Effector memory CD8-positive, alpha-beta T cell (primary cell): ENCODE measurements at places on chromosomes 2 and 18.

GRCh38 chr2:142642650-142643049, 234.8 kb upstream of the KYNU start:
- no peak overlapping the region for H3K27ac ChIP-seq
- H3K36me3 ChIP-seq = no peaks in the 10 kb centered on the region
- H3K4me1 ChIP-seq = no peaks in the 10 kb centered on the region
- no peak overlapping the region for H3K4me3 ChIP-seq

DNA sequence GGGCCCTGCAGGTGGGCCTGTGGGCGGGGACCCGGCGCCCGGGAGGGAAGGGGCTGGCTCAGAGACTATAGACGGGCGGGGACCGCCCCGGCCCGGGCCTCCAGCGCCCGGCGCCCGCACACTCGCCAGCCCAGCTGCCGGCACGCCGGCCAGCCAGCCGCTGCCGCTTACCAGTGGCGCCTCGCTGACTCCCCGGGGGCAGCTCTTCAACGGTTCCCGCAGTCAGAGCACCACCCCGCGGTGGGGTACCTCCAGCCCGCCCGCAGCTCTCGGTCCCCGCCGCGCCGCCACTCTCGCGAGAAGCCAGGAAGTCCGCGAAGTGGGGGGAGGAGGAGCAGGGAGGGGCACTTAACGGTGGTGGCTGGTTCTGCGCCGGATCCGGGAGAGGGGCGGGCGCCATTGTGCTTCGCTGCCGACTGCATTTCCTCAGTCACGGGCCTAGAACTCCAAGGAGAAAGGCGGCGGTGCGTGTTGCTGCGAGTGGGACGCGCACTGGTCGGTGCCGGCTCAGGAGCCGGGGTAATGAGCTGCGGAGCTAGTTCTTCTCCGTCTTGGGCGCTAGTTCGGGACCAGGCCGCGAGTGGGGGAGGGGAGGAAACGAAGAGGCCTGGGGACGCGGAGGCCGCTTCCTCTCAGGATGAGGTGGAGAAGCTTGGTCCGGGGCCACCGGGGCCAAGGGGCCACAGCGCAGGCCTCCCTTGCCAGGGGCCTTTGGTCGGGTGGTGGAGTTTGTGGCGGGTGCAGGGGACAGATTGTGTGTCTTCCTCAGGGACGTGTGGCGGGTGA, at the start of gene MARCHF7:
Gene MARCHF7 (plus strand): TSS at position 364 of the 786 bp plus-strand sequence. CDS start 16,517 bp downstream, outside the sequence.
- H3K36me3 ChIP-seq = peaks cover 42% of the 10 kb centered on the region
- H3K4me3 ChIP-seq = peak within 1 kb of the TSS; percentile 100
- H3K27me3 ChIP-seq = no peaks in the 10 kb centered on the region
- H3K4me1 ChIP-seq = peaks cover 45% of the 10 kb centered on the region
- peak; percentile 98 for DNase-seq
- peak within 1 kb of the TSS; percentile 100 for H3K27ac ChIP-seq

GRCh38 chr2:71666094-71666474, 212.7 kb downstream of the DYSF start:
- H3K27ac ChIP-seq = no peak overlapping the region
- peaks cover 2% of the 10 kb centered on the region for H3K36me3 ChIP-seq
- peaks cover 8% of the 10 kb centered on the region for H3K27me3 ChIP-seq
- no peak overlapping the region for H3K4me3 ChIP-seq
- no peaks in the 10 kb centered on the region for H3K4me1 ChIP-seq

GRCh38 chr2:237156857-237157779, 71.4 kb downstream of the COPS8 start:
- H3K27me3 ChIP-seq = peaks cover 34% of the 10 kb centered on the region
- no peak overlapping the region for H3K4me3 ChIP-seq
- no peak for DNase-seq
- no peaks in the 10 kb centered on the region for H3K4me1 ChIP-seq

- H3K36me3 ChIP-seq = peaks cover 22% of the 10 kb centered on the region
- H3K27ac ChIP-seq = peak overlapping the region; percentile 17
- DNase-seq = peak; percentile 79
- no peaks in the 10 kb centered on the region for H3K27me3 ChIP-seq
- peaks cover 19% of the 10 kb centered on the region for H3K4me1 ChIP-seq
- peak overlapping the region; percentile 37 for H3K4me3 ChIP-seq
These were observed 6.3 kb downstream of the ANKRD53 start for GRCh38 chr2:70984576-70985282.

GRCh38 chr2:20423359-20423758, 23.5 kb upstream of the RHOB start:
- peaks cover 20% of the 10 kb centered on the region for H3K4me1 ChIP-seq
- H3K27me3 ChIP-seq = peaks cover 7% of the 10 kb centered on the region
- no peak for DNase-seq
- no peaks in the 10 kb centered on the region for H3K36me3 ChIP-seq

GRCh38 chr18:23977719-23978483, 36.7 kb upstream of the TTC39C start:
- H3K36me3 ChIP-seq = peaks cover 5% of the 10 kb centered on the region
- H3K4me3 ChIP-seq = peak overlapping the region; percentile 26
- DNase-seq = no peak
- H3K27me3 ChIP-seq = no peaks in the 10 kb centered on the region
- peaks cover 36% of the 10 kb centered on the region for H3K4me1 ChIP-seq

GRCh38 chr2:128513116-128513960, 194.7 kb upstream of the HS6ST1 start:
- no peaks in the 10 kb centered on the region for H3K4me1 ChIP-seq
- no peak for DNase-seq
- H3K27ac ChIP-seq = no peak overlapping the region
- H3K27me3 ChIP-seq = peaks cover 52% of the 10 kb centered on the region

- H3K4me3 ChIP-seq = no peak overlapping the region
- no peaks in the 10 kb centered on the region for H3K4me1 ChIP-seq
- no peak for DNase-seq
- no peak overlapping the region for H3K27ac ChIP-seq
These were observed 249.9 kb downstream of the PIEZO2 start for GRCh38 chr18:10899481-10899880.
